A549 treated with Hydrocortisone at 1 μM for 4 hours (cell line): ENCODE measurements at places on chromosomes 2 and 18. TPM values are rescaled to one million over a fixed set of nuclear protein-coding genes. Genes with fewer than 3 reads are reported as not detected.

FAP gene
- 0.23 TPM in 1 of 5 replicates, not detected in the others for total RNA-seq

IL36B gene
- total RNA-seq = 0.08 to 0.20 TPM (median 0.12 TPM) in 3 of 5 replicates, not detected in the others

HOXD10 gene
- 4.2 to 5.9 TPM (median 5.8 TPM) in 5 replicates for total RNA-seq

VIL1 gene
- total RNA-seq = 0.17 to 0.38 TPM (median 0.35 TPM) in 5 replicates

CNNM3 gene
- total RNA-seq = 9.9 to 12.0 TPM (median 10.8 TPM) in 5 replicates

AGAP1 gene
- 18.3 to 24.5 TPM (median 21.1 TPM) in 5 replicates for total RNA-seq

SCLY gene
- total RNA-seq = 18.1 to 22.4 TPM (median 20.4 TPM) in 5 replicates

C2orf81 gene
- total RNA-seq = 3.0 to 3.5 TPM (median 3.1 TPM) in 5 replicates

AGXT gene
- not detected in 5 replicates for total RNA-seq

ATG9A gene
- total RNA-seq = 37.7 to 55.7 TPM (median 44.1 TPM) in 5 replicates

CRYGD gene
- total RNA-seq = not detected in 5 replicates

SIX3 gene
- total RNA-seq = 1.9 to 2.9 TPM (median 2.8 TPM) in 5 replicates

ALPG gene
- total RNA-seq = 0.31 to 0.38 TPM (median 0.36 TPM) in 5 replicates

SERPINB7 gene
- 1.3 to 3.3 TPM (median 2.2 TPM) in 5 replicates for total RNA-seq

RIT2 gene
- total RNA-seq = not detected in 5 replicates

HTRA2 gene
- 37.9 to 42.6 TPM (median 40.5 TPM) in 5 replicates for total RNA-seq

GATA6 gene
- 1.4 to 1.7 TPM (median 1.4 TPM) in 5 replicates for total RNA-seq

COPS7B gene
- 36.8 to 41.3 TPM (median 40.3 TPM) in 5 replicates for total RNA-seq

GBX2 gene
- 2.4 to 2.9 TPM (median 2.6 TPM) in 5 replicates for total RNA-seq

SERPINB13 gene
- not detected in 5 replicates for total RNA-seq

RBM44 gene
- 0.16 to 0.30 TPM (median 0.21 TPM) in 5 replicates for total RNA-seq

CNGA3 gene
- 0.05 TPM in 1 of 5 replicates, not detected in the others for total RNA-seq

SP140 gene
- 0.16 to 0.29 TPM in 2 of 5 replicates, not detected in the others for total RNA-seq

QPCT gene
- total RNA-seq = 19.8 to 23.6 TPM (median 21.4 TPM) in 5 replicates

REG3A gene
- total RNA-seq = not detected in 5 replicates

CYS1 gene
- total RNA-seq = 0.89 to 2.0 TPM (median 1.5 TPM) in 5 replicates

KCNE4 gene
- 0.39 to 0.64 TPM (median 0.54 TPM) in 5 replicates for total RNA-seq

LHCGR gene
- total RNA-seq = not detected in 5 replicates

L3MBTL4 gene
- total RNA-seq = 0.02 to 0.05 TPM in 2 of 5 replicates, not detected in the others

G6PC2 gene
- total RNA-seq = not detected in 5 replicates

IL1R1 gene
- 35.7 to 54.7 TPM (median 43.7 TPM) in 5 replicates for total RNA-seq

STAT4 gene
- 3.5 to 5.3 TPM (median 4.2 TPM) in 5 replicates for total RNA-seq

DUSP19 gene
- 0.34 to 1.1 TPM (median 0.73 TPM) in 5 replicates for total RNA-seq

LYPD6 gene
- total RNA-seq = 0.06 to 0.09 TPM (median 0.08 TPM) in 5 replicates
